ENCODE measurements at places on chromosomes 6 and 20. TPM values are rescaled to one million over a fixed set of nuclear protein-coding genes. Genes with fewer than 3 reads are reported as not detected.

C4B gene
- 6.6 TPM for total RNA-seq

UBD gene
- total RNA-seq, result not detected

TBCC gene
- total RNA-seq, result 55.6 TPM

GABRR1 gene
- not detected for total RNA-seq

C20orf141 gene
- not detected for total RNA-seq

FUT9 gene
- not detected for total RNA-seq

LGSN gene
- not detected for total RNA-seq

MYLK2 gene
- total RNA-seq, result 0.18 TPM

MAP7 gene
- total RNA-seq, result 0.29 TPM

MEP1A gene
- not detected for total RNA-seq

BMP5 gene
- total RNA-seq, result not detected

CRISP1 gene
- not detected for total RNA-seq

RIPOR2 gene
- 19.3 TPM for total RNA-seq

BNIP5 gene
- total RNA-seq, result not detected

KCNG1 gene
- 50.0 TPM for total RNA-seq

PSORS1C1 gene
- total RNA-seq, result 0.18 TPM

GSTA1 gene
- total RNA-seq, result not detected

TENT5A gene
- 2.6 TPM for total RNA-seq

KCNK5 gene
- not detected for total RNA-seq

PPP1R10 gene
- 25.9 TPM for total RNA-seq

CDH4 gene
- 13.8 TPM for total RNA-seq

COL11A2 gene
- total RNA-seq, result under 0.01 TPM
